ENCODE measurements at places on chromosomes 11 and 22. TPM values are rescaled to one million over a fixed set of nuclear protein-coding genes. Genes with fewer than 3 reads are reported as not detected.

SORL1 gene
- 12.3 TPM for total RNA-seq

DNA sequence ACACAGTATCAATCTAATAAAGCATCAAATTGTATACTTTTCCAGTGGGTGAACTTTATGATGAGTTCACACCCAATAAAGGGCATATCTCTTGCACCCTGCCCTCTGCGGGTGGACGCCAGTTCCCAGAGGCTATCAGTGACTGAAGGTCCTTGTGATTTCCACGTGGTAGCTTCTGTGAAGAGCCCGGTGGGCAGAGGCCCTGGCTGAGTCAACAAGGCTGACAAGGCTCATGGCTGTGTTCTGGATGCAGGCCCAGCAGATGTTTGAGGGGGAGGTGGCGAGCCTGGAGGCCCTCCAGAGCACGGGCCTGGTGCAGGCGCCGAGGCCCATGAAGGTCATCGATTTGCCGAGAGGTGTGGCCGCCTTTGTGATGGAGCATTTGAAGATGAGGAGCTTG is 71.4 kb downstream of the PIWIL3 start:
- H3K27me3 ChIP-seq, result no peaks in the 10 kb centered on the region
- no peaks in the 10 kb centered on the region for H3K36me3 ChIP-seq
- H3K4me3 ChIP-seq, result no peak overlapping the region
- H3K4me1 ChIP-seq, result peaks cover under 1% of the 10 kb centered on the region
- no peak overlapping the region for H3K27ac ChIP-seq

DNA sequence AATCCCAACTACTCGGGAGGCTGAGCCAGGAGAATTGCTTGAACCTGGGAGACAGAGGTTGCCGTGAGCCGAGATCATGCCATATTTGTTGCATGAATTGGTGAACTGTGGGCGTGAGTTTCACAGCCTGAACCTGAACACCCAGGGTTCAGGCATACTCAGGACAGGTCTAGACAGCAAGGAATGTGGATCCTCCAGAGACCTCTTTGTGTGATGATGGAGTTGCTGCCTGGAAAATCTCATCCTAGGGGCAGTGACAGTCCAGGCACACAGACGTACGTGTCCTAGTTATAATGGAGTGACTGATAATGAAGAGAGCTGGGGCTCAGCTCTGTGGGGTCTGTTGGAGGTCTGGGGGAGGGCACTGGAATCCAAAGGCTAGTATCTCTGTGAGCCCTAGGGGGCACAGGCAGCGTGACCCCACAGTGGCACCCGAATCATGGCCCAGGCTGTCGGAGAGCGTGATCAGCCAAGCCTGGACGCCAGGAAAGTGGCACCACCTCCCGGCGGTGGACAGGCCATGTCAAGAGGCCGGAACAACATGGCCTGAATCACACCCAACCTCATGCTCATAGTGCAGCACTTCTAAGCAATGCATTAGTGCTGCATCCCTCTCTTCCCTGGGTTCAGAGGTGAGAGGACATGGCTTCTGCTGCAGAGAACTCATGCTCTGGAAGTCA is 31.7 kb downstream of the RIBC2 start:
- no peak overlapping the region for H3K27ac ChIP-seq
- no peak for DNase-seq
- H3K4me3 ChIP-seq, result no peak overlapping the region

GRCh38 chr11:58530236-58530635 is 22.3 kb upstream of the OR5B21 start:
- H3K4me1 ChIP-seq, result no peaks in the 10 kb centered on the region
- H3K27ac ChIP-seq, result no peak overlapping the region
- peaks cover 17% of the 10 kb centered on the region for H3K36me3 ChIP-seq
- H3K27me3 ChIP-seq, result no peaks in the 10 kb centered on the region
- no peak for DNase-seq

FOLR3 gene
- 0.83 TPM for total RNA-seq

GRCh38 chr22:30433773-30434172 is 8.2 kb downstream of the MTFP1 start:
- no peaks in the 10 kb centered on the region for H3K27me3 ChIP-seq
- no peaks in the 10 kb centered on the region for H3K36me3 ChIP-seq
- no peaks in the 10 kb centered on the region for H3K4me1 ChIP-seq
- no peak overlapping the region for H3K4me3 ChIP-seq

GRCh38 chr11:121226415-121227263 is 65.9 kb upstream of the SC5D start:
- H3K36me3 ChIP-seq, result no peaks in the 10 kb centered on the region
- H3K4me1 ChIP-seq, result no peaks in the 10 kb centered on the region
- DNase-seq, result peak; percentile 29

GRCh38 chr22:33357981-33358399 is 299.8 kb upstream of the SYN3 start:
- DNase-seq, result peak; percentile 79
- H3K27me3 ChIP-seq, result no peaks in the 10 kb centered on the region
- H3K36me3 ChIP-seq, result peaks cover 8% of the 10 kb centered on the region
- H3K27ac ChIP-seq, result no peak overlapping the region
- H3K4me1 ChIP-seq, result no peaks in the 10 kb centered on the region

DNA sequence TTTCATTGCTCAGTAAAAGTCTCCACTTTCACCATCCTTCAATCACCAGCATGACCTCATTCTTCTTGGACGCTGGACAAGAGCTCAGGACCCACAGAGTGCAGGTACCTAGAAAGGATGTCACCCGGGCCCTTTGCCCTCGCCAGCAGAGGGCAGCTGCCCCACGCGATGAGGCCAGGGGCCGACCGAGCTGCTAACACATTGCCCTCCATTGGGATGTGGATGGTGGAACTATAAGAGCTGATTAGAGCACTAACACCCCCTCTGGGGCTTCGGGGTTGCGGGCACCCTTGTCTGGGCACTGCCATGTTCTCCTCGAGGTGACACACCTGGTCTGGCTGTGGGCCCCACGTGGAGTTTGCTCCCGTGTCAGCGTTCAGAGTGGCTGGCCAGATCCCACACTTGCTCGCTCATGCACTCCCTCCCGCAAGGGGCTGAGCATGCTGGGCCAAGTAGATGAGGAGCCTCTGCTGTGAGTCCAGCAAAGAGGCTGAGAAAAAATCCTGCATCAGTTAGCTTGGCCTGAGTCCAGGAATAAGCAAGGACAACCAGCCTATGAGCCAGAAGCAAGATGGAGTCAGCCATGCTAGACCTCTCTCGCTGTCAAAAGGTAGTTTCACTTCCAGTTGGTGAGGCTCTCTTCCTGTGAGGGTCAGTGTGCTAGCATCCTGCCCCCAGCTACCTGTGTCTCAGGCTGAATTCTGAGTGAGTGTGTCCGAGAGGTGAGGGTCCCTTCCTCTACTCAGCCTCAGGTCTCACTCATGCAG is 9.8 kb downstream of the KRTAP5-6 start:
- H3K4me3 ChIP-seq, result no peak overlapping the region
- DNase-seq, result no peak
- no peaks in the 10 kb centered on the region for H3K27me3 ChIP-seq
- H3K27ac ChIP-seq, result no peak overlapping the region
- H3K4me1 ChIP-seq, result no peaks in the 10 kb centered on the region

- peaks cover 45% of the 10 kb centered on the region for H3K4me1 ChIP-seq
- no peak for DNase-seq
- peak overlapping the region; percentile 99 for H3K27ac ChIP-seq
- H3K27me3 ChIP-seq, result no peaks in the 10 kb centered on the region
- H3K36me3 ChIP-seq, result no peaks in the 10 kb centered on the region
Measured at GRCh38 chr11:75814363-75814676, 690 bp upstream of the UVRAG start.

MFRP gene
- not detected for total RNA-seq

DNA sequence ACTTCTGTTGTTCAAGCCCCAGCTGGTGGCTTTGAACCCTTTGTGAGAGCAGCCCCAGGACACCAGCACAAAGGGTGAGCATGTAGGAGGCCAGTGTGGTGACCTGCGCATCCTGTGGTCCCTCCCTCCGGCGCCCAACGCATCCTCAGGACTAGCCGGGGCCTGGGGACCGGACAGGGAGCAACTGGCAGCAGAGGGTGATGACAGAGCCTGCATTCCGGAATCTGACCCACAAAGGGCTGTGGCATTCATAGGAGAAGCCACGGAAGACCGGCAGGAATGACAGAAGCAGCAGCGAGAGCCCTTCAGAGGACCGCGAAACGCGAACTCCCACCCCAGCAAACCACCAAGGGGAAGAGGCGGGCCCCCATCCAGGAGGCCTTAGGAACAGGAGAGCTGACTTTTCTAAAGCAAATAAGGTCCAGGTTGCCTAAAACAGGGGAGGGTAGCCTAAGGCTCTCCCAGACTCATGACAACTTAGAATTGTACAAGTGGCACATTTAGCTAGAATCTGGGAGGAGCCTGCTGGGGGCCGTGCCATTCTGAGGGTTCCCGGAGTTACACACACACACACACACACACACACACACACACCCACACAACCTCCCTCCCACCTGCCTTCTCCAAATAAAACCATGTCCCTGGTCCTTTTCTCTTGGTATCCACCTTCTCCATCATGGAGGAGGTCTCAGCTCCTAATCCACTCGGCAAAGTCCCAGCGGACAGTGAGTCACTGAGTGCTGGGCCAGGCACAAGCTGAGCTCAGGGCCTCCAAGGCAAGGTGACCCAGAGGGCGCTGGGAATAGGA is 232.7 kb downstream of the CTTN start:
- no peaks in the 10 kb centered on the region for H3K36me3 ChIP-seq
- no peak for DNase-seq
- H3K27ac ChIP-seq, result no peak overlapping the region
- H3K4me3 ChIP-seq, result no peak overlapping the region
- H3K4me1 ChIP-seq, result peaks cover 15% of the 10 kb centered on the region
- no peaks in the 10 kb centered on the region for H3K27me3 ChIP-seq

GRCh38 chr11:65786786-65787636 is at the start of gene OVOL1:
Gene OVOL1, plus strand, starts transcription at chr11:65787063. Its CDS starts 311 bp downstream, at chr11:65787374.
- peak within 1 kb of the TSS; percentile 27 for H3K4me3 ChIP-seq
- no peaks in the 10 kb centered on the region for H3K36me3 ChIP-seq
- H3K27ac ChIP-seq, result no peak within 1 kb of the TSS
- H3K4me1 ChIP-seq, result peaks cover 17% of the 10 kb centered on the region
- no peak for DNase-seq

GRCh38 chr11:3089236-3090061 is 32.2 kb upstream of the CARS1 start:
- H3K27me3 ChIP-seq, result no peaks in the 10 kb centered on the region
- DNase-seq, result no peak
- peaks cover 62% of the 10 kb centered on the region for H3K36me3 ChIP-seq
- no peak overlapping the region for H3K27ac ChIP-seq
- H3K4me3 ChIP-seq, result no peak overlapping the region

BEST1 gene
- total RNA-seq, result 2.2 TPM
